Caudate nucleus (tissue), 63 donors: ENCODE measurements at places on chromosomes 5 and 9.

- DNase-seq = no peak
Observed at GRCh38 chr9:123323196-123324013, 32.6 kb upstream of the CRB2 start.

GRCh38 chr9:105305856-105306255 is 61.4 kb downstream of the SLC44A1 start:
- DNase-seq = no peak

- DNase-seq = no peak
Observed at GRCh38 chr5:119435436-119436132, 16.7 kb upstream of the HSD17B4 start.

DNA sequence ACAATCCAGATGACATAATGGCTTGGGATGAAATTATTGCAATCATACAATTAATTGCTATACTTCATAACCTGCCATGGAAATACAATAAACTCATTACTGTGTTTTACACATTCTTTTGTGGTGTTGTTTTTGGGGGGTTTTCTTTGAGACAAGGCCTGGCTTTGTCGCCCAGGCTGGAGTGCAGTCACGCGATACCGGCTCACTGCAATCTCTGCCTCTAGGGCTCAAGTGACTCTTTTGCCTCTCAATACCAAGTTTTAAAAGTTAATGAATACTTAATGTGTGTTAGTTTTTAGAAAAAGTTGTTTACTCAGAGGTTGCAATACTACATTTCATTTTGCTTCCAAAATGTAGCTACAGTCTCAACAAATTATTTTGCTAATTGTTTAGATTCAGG is 598.4 kb downstream of the CHSY3 start:
- DNase-seq = no peak

GRCh38 chr9:12997009-12997408 is 222.2 kb downstream of the LURAP1L start:
- no peak for DNase-seq

- DNase-seq = no peak
Observed at GRCh38 chr5:72860499-72860898, 44.0 kb downstream of the TNPO1 start.

DNA sequence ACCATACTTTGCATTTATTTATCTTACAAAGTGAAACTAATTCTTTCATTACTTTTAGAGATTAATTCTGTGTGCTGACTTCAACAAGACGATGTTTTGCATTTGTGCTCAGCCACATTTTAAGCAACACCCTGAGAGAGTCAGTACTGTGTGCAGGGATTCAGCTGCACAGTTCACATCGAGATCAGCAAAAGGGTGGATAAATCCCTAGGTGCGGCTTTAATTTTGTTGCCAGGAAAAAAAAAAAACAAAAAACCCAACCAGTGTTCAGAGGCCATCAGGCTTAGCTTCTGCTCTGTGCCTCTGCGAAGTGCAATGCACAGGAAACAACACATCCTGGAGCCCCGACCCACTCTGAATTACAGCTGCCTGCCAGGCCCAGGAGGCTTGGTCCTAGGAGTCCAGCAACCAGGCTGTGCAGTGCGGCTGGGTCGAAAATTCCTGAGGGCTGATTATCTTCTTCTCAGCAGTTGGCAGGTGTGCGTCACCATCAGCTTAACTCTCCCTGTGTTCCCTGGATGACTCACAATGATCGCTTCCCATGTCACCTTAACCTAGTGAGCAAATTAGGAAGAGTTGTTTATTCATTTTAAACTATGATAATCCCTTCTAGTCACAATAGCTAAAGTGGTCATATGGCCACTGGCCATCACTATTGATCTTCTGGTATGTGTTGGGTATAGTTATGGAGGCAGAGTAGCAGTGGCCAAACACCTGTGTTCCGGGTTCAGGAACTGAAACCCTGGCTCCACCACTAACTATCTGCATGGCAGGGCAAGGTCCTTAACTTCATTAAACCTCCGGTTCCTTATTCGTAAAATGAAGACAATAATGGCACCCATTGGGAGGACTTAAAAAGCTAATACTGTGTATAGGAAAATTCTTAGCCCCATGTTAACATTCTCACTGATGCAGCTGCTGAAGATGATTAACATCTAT is 31.2 kb upstream of the NDUFB6 start:
- no peak for DNase-seq

GRCh38 chr5:88924330-88924657 is 41.3 kb upstream of the MEF2C start:
- DNase-seq = no peak

GRCh38 chr9:131480258-131480657 is 22.5 kb upstream of the POMT1 start:
- no peak for DNase-seq

- no peak for DNase-seq
Observed at GRCh38 chr9:18721267-18721994, 247.5 kb downstream of the ADAMTSL1 start.

DNA sequence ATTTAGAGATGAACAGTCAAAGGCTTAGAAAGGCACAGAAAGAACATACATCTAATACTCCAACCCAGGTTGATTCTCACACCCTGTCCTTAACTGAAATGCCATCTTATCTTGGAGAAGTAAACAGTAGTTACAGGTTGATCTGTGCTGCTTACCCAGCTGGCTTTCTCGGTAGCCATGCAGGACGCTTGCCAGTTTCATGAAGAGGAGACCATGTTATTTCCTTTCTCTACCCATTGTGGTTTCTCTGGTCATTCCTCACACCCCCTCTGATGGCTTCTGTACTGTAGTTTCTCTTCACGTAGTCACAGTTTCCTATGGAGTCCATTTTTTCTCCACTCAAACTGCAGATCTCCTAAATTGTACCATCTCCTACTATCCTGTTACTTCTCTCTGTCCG is 206.0 kb downstream of the SGCD start:
- DNase-seq = no peak

DNA sequence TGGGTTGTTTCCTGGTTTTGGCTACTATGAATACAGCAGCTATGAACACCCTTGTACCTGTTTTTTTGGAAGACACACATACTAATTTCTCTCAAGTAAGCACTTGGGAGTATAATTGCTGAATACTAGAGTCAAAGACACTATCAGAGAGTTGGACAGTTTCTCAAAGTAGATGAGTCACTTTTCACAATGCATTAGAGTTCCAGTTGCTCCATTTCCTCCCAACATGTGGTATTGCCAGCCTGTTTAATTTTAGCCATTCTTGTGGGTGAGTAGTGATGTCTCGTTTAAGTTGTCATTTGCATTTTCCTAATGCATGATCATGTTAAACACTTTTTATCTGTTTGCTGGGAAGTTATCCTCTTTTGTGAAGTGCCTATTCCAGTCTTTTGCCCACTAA is 81.6 kb upstream of the GDNF start:
- no peak for DNase-seq

- no peak for DNase-seq
Observed at GRCh38 chr9:23567516-23568165, 258.4 kb downstream of the ELAVL2 start.

- no peak for DNase-seq
Observed at GRCh38 chr5:72847439-72847838, 31.0 kb downstream of the TNPO1 start.

DNA sequence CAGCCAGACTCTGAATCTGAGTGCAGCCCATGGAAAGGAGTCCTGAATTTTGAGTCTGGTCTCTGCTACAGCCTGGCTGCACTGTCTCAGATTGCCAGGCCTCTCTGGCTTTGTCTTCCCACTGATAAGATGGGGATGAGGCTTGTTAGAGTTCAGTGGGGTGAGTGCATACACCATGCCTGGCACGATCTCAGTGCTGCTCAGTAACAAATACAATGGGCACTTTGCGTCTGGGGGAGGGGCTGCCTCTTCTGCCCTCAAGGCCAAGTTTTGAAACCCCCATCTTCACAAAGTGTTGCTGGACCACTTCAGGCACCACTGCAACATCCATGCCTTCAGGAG is 49.0 kb downstream of the PPARGC1B start:
- DNase-seq = no peak

DNA sequence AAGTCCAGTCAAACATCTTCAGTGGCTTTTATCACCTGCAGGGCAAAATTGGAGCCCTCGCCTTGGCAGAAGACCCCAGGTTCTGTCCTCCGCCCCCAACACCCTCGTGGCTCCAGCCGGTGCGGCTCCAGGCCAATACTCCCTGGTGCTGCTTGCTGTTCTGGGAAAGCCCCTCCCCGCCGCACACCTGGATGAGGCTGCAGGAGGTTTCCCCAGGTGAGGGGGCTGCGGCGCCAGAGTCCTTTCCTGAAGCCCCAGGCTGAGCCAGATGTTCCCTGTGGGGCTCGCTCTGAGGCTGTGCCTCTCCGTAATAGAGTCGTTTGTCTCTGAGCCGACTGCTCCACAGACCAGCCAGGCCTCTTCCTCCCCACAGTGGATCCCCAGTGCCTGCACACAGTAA is 375.4 kb upstream of the IRX1 start:
- DNase-seq = no peak

DNA sequence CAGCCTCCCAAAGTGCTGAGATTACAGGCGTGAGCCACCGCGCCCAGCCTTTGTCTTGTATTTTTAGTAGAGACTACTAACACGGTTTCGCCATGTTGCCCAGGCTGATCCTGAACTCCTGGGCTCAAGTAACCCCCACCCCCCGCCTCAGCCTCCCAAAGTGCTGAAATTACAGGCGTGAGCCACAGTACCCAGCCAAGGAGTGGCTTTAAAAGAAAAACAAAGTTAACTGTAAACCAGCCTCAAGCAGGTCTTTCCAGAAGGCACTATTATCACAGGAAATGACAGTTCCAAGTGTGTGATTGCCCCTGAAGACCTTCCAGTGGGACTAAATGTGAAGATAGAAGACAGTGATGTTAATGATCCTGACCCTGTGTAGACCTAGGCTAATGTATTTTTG is 31.1 kb downstream of the SIL1 start:
- DNase-seq = no peak

GRCh38 chr9:77221431-77221830 is 44.1 kb downstream of the VPS13A start:
- no peak for DNase-seq

GRCh38 chr5:67693956-67694809 is 497.6 kb upstream of the CD180 start:
- DNase-seq = no peak

DNA sequence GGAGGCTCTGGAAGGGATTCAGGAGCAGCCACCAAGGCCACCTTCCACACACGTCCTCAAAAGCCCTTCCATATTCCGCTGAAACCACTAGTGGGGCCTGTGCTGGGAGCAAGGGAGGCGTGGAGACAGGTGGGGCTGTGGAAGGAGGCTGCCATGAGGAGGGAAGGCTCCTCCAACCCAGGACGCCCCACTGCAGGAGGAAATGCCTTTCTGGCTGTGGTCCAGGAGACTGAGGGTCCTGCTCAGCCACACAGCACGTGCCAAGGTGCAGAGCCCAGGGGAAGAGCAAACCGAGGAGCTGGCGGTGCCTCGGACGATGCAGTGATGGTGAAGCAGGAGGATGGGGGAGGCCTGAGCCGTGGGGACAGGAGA is 49.5 kb downstream of the ADAMTS2 start:
- no peak for DNase-seq

GRCh38 chr5:135304352-135305221 is 94.4 kb downstream of the MACROH2A1 start:
- no peak for DNase-seq

DNA sequence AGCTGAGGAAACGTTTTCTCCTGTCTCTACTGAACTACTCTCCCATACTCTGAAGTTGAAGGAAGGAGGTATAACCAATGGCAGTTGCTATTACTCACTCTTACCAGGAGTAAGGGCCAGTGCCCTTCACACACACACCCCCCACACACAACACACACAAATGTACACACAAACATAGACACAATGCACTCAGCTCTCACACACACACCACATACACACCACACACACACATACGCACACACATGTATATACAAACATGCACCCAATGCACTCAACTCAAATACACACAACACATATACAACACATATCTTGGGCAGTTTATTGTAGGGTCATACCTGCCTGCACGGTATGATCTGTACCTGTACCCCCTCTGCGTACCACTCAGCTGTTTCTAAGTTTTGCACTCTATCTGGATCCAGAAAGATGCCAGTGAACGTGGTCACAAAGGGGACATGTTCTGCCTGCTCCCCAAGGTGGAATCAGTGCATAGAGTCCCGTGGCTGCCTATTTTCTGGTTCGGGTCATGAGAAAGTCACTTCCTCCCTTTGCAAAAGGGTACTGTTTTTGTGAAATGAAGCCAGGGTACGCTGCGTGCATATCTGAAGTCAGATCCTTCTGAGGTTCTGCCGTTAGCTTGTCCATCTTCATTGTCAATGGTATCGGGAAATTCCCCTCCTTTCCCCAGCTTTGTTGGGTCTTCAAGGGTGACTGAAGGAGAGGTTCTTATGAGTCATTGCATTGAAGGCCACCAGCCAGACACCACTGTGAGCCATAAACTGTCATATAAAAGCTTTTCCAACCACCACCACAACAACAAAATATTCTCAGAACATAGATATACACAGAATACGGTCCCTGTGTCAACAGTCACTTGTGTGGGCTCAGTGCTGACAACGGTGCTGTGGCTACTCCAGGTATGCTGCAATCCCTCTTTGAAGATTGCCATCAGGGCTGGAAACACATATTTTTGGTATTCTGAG is 131.9 kb downstream of the UGCG start:
- DNase-seq = no peak

- no peak for DNase-seq
Observed at GRCh38 chr5:22504411-22504810, 348.7 kb downstream of the CDH12 start.

DNA sequence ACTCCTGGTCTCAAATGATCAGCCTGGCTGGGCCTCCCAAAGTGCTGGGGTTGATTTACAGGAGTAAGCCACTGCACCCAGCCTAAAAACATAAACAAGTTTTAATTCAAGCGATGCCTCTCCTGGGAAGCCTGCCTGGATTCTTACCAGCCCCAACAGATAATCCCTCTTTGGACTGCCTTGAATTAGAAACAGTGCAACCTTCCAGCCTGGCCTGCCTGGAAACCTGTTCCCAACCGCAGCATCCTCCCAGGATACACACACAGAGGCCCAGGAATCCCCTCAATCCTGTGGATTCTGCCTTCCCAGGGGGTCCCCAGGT is 19.2 kb downstream of the PTGES start:
- DNase-seq = no peak

GRCh38 chr5:151097820-151098767 is 17.3 kb upstream of the TNIP1 start:
- no peak for DNase-seq

- DNase-seq = no peak
Observed at GRCh38 chr5:1549475-1550030, 25.8 kb upstream of the LPCAT1 start.

GRCh38 chr5:88489364-88489763 is 220.7 kb upstream of the TMEM161B start:
- DNase-seq = no peak

DNA sequence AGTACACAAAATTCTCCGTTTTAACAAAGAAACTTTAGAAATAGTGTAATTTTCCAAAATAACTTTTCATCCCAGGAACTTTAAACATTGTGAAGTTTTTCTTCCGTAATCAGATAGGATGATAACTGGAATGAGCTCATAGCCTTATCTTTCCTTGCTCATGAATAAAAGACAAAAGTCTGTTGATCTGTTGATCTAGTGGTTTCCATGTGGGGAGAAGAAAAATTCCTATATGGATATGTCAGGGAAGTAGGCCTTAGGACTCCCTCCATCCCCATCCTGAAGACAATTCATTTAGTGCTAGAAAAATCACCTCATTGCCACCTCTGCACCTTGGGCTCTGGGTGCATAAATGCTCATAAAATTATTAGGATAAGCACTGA is 266.6 kb downstream of the SMARCA2 start:
- no peak for DNase-seq
